Lung (tissue), 17 donors: ENCODE measurements at places on chromosomes 6 and 20. TPM values are rescaled to one million over a fixed set of nuclear protein-coding genes. Genes with fewer than 3 reads are reported as not detected.
A peak's percentile ranks its signal among the peaks of the same experiment; 100 is the strongest.

- no peak for DNase-seq
Measured at GRCh38 chr6:11179419-11180202, 52.9 kb downstream of the NEDD9 start.

DNA sequence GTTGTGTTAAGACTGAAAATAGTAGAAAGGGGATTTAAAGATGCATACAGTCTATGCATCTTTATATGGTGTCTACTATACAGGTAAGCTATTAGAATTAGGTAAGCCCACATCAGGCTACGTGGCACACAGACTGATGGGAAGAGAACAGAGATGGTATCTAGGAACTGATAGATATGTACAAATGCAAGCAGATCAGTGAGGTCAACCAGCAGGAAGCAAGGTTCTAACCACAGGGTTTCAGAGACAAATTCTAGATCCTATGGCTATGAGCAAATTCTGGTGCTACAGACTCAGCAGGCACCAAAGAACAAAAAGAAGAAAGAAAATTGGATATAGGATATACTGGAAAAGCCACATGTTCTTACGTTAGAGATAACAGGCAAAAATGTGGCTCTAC is 110.6 kb downstream of the TRDN start:
- DNase-seq, result no peak

DNA sequence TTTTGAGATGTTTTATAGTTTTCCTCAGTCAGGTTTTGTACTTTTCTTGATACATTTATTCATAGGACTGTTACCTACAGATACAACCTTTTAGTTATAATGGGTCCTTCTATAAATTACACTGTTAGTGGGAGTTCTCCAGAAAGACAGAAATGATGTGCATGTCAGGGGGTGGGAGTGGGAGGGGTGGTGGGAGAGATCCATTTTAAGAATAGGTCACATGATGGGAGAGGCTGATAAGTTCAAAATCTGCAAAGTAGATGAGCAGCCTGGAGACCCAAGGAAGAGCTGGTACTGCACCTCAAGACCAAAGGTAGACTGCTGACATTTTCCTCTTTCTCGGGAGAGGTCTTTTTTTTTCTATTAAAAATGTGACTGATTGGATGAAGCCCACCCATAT is 408.0 kb upstream of the GJE1 start:
- DNase-seq, result no peak

GRCh38 chr6:144581812-144582537 is 296.8 kb downstream of the UTRN start:
- peak; percentile 31 for DNase-seq

DNA sequence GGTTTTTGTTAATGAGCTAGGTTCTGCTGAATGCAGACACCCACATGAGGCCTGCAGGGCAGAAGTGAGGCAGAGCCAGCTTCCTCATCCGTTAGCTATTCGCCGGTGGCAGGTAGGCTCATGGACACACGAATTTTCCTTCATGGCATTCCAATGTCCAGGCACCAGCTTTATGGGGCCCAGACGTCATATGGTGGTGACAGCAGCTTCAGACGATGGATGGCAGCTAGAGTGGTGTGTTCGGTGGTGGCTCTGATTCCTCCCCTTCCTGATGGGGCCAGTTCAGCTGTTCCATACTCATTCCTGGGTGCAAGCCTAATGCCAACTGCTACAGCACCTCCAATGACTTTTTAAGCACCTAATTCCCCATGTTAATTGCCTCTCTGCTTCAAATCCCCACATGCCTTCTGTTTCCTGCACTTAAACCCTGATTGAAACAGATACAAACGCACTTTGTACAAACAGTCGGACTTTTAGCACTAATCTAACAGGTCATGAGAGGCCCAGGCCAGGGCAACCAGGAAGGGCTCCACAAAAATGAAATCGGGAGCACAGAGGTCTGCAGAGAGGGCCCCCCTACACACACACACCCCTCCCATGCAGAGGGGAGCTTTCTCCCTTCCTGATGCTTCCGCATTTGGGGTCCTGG is 35.7 kb upstream of the MLN start:
- DNase-seq, result no peak

DNA sequence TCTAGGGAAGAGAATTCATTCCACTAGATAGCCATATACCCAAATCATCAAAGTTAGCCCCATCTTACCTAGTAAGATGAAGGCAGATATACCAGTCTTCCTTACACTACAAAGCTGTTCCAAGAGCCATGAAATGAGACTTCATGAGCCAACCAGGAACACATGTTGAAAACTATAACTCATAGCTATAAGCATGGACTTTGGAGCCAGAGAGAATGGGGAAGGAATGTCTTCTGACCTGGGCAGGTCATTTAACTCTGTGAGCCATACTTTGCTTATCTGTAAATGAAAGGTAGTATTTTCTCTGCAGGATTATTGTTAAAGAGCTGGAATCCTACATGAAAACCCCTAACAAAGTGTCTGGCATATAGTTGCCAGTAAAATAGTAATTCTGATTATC is 27.3 kb downstream of the ADGRF5 start:
- DNase-seq, result no peak

- no peak for DNase-seq
Measured at GRCh38 chr6:44002067-44002592, 125.1 kb downstream of the MRPL14 start.

- peak; percentile 56 for DNase-seq
Measured at GRCh38 chr20:20237093-20237959, 130.6 kb upstream of the INSM1 start.

GRCh38 chr6:106253172-106253571 is 72.4 kb downstream of the ATG5 start:
- DNase-seq, result no peak

DNA sequence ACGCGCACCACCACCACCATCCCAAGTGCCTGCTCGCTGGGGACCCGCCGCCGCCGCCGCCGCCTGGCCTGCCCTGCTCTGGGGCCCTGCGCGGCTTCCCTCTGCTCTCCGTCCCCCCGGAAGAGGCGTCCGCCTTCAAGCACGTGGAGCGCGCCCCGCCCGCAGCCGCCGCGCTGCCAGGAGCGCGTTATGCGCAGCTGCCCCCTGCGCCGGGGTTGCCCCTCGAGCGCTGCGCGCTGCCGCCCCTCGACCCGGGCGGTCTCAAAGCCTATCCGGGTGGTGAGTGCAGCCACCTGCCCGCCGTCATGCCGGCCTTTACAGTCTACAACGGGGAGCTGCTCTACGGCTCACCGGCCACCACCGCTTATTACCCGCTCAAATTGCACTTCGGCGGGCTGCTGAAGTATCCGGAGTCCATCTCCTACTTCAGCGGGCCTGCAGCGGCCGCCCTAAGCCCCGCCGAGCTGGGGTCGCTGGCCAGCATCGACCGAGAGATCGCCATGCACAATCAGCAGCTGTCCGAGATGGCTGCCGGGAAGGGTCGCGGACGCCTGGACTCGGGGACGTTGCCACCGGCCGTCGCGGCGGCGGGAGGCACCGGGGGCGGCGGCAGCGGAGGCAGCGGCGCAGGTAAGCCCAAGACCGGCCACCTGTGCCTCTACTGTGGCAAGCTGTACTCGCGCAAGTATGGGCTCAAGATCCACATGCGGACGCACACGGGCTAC is 7.2 kb downstream of the PRDM13 start:
- no peak for DNase-seq

DNA sequence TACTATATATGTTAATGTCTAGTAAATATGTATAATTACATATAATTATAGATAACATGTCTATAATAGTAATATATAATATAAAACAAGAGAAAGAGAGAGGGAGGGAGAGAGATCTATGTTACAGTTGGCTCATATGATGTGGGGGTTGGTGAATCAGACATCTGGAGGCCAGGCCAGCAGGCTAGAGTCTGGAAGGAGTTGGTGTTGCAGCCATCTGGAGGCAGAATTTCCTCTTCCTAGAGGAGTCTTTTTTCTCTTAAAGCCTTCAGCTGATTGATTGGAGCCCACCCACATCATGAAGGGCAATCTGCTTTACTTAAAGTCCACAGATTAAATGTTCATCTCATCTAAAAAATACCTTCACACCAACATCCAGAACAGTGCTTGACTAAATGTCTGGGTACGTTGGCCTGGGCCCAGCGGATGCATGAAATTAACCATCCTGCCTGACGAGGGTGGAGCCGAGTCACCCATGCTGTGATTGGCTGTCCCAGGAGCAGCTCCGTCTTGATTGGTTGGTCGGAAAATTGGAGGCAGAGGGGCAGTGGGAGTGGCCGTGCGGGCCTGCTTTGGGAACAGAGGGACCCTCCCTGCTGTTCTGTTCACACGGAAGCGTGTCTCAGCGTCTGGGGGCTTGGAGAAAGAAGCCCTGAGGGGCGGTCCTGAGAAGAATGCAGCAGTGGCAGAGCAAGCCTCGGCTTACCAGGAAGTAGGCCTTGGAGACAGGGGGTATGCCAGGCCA is 392.4 kb downstream of the QKI start:
- DNase-seq, result no peak

DNA sequence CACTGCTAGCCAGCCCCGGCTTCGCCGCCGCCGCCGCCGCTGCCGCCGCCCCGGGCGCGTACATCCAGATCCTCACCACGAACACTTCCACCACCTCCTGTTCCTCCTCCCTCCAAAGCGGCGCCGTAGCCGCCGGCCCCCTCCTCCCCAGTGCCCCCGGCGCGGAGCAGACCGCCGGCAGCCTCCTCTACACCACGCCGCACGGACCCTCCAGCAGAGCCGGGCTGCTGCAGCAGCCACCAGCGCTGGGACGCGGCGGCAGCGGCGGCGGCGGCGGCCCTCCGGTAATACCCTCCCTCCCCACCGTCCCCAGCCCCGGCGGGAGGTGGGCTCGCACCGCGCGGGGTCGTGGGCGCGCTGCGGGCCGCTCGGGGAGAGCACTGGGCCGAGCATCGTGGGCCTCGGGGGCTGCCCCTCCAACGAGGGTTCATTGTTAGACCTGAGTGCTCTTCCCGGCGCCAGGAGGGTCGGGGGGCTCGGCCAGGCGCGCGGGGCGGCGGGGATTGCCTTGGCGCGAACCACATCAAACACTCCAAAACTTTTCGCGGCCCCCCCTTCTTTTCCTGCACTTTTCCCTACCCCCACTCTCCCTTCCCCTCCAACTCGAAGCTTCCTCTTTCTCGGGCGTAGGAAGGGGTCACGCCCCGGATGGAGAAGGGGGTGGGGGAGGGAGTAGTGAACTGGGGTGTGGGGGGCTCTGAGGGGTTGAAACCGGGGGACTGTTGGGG is 827 bp downstream of the E2F3 start:
- DNase-seq, result peak; percentile 57

DNA sequence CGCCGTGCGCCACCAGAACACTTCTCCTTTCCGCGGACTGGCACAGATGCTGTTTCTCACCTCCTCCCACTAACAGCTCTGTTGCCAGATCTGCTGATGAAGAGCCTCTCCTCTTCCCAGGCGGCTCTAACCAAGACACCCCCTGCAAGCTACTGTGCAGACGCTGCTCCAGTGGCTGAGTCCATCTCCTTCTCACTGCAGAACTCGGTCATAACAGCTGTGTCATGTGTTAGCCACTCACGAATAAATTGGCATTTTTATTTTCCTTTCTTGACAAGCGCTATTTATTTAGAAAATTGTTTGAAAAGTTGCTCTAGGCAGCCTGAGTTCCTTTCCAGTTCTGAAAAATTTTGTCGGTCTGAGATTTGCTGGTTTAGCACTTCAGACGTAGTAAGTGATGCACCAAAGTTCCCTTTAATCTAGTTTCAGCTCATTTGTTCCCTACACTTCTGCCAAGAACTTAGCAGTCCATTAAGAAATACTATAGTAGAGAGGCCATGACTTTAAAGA is 12.8 kb upstream of the PLEKHG1 start:
- peak; percentile 89 for DNase-seq

DNA sequence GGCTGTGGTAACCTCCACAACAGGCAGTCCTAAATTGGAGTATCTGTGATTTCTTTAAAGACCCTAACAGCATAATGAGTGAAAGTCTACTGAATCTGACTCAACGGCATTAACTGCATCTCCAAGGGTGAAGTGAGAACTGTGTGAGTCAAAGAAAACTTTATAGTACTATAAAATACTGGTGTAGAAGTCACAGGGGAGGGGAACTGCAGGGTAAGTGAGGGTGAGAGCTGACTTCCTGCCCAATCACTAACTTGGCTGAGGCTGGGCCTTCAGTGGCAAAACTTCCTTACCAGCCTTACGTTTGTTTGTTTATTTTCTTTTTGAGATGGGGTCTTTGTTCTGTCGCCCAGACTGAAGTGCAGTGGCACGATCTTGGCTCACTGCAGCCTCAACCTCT is 109.8 kb downstream of the PTPRK start:
- DNase-seq, result no peak

DNA sequence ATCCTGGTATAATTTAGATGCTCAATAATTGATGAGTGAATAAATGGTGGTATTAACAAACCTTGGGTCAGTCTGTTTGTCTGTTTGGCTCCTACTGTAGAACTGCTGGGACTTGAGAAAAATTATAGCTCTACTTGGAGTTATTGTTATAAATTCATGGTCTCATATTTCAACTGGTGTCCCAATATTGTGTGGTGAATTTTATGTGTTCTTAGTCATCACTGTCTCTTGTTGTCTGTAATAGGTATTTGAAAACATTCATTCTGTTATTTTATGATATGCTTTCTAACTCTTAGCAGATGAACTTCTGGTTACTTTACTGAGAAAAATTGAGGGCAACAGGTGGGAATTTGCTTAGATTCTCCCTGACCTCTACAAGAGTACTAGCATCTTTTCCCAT is 221.4 kb downstream of the CDKAL1 start:
- no peak for DNase-seq

GRCh38 chr20:53959911-53960578 is 110.3 kb downstream of the BCAS1 start:
- DNase-seq, result no peak

GRCh38 chr6:6674872-6675271 is 86.4 kb downstream of the LY86 start:
- no peak for DNase-seq

- no peak for DNase-seq
Measured at GRCh38 chr6:42333612-42334011, 116.0 kb upstream of the MRPS10 start.

- no peak for DNase-seq
Measured at GRCh38 chr6:43768506-43768860, 1.5 kb upstream of the VEGFA start.

GRCh38 chr20:60976913-60977312 is 275.1 kb upstream of the CDH4 start:
- DNase-seq, result no peak

DNA sequence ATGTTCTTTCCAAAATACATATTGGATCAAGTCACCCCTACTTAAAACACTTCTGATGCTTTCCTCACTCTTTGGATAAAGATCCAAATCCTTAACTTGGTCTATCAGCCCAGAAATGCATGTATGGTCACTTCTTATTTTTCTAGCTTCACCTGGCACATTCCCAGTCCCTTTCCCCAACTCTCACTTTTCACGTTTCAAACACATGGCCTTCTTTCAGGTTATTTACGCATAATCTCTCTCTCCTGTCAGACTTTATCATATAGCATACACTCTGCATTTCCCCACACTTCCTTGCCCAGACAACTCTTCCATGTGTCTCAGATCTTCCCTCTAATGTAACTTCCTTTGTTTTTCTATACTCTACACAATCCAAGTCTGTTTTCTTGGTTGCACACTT is 12.8 kb downstream of the PHIP start:
- peak; percentile 42 for DNase-seq

GRCh38 chr20:57383447-57384347 is 7.5 kb upstream of the RBM38 start:
- no peak for DNase-seq

The TREM1 gene
- total RNA-seq, result 17.4 TPM

The HTR1E gene
- not detected for total RNA-seq

The TCP11 gene
- total RNA-seq, result 1.7 TPM

The GSTA2 gene
- total RNA-seq, result 3.4 TPM

The SYCP2L gene
- 0.49 TPM for total RNA-seq
